ENCODE measurements at places on chromosomes 6 and 20.

GRCh38 chr6:11231564-11232192 lies 790 bp downstream of the NEDD9 start:
- DNase-seq: no peak

DNA sequence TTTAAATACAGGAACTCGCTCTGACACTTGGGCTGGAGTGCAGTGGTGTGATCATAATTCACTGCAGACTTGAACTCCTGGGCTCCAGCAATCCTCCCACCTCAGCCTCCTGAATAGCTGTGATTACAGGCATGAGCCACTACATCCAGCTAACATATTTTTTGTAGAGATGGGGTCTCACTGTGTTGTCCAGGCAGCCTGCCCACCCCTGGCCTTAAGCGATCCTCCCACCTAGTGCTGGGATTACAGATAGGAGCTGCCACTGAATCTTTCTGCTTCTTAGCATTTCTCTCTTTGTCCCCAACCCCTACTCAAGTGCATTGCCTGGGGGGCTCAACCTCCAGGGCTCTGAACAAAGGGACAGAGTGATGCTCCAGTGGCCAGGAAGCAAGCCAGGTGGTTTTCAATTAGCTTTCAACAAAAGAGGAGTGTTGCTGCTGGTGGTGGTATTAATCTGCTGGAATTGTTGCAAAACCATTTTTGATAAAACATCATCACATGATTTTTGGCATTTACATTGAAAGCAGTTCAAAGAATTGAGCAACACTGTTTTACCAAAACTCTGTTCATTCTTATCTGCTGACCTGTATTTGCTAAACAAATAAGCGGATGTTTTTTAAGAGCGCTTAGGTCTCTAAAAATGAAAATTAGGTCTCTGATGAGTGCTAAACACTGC lies 40.4 kb upstream of the BPIFA2 start:
- no peak for DNase-seq

- no peak for DNase-seq
These were observed 33.9 kb downstream of the EDN1 start for GRCh38 chr6:12324099-12324498.

GRCh38 chr20:15359056-15359455 lies 1021.6 kb upstream of the FLRT3 start:
- DNase-seq: no peak

- DNase-seq: no peak
These were observed 64.8 kb downstream of the UTRN start for GRCh38 chr6:144349690-144350527.

DNA sequence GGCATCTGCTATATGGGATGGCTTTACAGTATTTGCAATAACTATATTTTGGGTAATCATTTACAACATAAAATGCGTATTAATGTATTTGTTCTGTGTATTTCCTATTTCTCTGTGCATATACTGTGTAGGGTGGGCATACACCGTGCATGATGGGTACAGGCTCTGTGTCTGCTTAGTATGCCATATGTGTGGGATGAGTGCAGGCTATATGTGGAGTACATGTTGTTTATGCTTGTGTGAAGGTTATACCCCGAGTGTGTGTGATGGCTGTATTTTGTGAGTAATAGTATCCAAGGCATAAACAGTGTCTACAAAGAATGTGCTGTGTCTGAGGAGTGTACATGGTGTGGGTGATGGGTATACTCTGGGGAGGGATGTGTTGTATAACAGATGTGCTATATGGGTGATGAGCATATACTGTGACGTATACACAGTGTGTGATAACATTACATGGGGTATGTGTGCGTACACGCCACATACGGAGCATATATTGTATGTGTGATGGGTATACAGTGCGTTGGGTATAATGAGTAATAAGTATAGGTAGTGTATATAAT lies 52.7 kb downstream of the CPXM1 start:
- no peak for DNase-seq

DNA sequence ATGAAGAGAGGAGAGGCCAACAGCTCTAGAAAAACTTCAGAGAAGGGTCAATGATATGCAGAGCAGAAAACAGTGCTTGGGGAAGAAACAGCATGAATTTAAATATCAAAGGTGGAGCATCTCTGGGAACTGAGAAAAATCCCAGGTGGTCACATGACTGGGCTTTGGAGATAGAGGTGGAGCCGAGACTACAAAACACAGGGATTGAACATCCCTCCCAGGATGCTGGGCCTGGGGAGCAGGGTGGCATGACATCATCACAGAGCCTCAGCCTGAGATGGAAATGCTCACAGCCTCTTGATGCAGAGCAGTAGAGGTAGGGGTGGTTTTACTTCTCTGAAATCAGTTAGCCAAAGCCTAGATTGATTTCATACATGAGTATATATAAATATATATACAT lies 529.5 kb downstream of the PRKN start:
- DNase-seq: no peak

DNA sequence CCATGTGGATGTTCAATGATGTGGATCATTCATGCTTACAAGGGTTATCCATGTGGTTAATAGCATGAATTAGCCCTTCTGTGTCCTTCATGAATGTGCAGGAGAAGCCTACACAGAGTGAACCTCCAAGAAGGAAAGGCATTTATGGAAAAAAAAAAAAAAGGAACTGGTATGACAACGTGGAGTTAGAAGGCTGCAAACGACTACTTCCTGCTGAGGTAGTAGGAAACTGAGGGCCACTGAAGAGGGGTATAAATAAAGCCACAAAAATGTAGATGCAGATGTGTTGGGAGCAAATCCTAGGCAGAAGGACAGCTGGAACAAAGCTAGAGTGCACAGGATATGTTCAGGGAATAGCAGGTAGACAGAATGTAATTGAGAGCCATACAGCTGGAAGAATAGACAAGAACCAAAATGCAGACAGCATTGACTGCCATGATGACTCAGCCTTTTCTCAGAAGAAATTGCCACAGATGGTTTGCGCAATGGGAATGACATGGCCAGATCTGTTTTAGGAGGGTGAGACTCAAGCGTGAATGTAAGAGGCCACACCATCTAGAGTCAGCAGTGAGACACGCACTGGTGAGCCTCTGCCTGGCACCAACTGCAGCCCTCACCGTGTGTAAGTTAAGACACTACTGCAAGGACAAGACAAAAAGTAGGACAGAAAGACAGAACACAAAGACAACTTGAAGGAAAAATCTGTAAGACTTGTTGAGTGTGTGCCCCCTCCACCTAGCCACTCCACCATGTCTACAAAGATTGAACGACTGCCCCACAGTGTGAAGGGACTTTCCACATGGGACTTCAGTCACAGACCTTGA lies 79.8 kb downstream of the KIF13A start:
- DNase-seq: peak; percentile 41

- no peak for DNase-seq
These were observed 2.9 kb downstream of the STAU1 start for GRCh38 chr20:49185071-49185761.

DNA sequence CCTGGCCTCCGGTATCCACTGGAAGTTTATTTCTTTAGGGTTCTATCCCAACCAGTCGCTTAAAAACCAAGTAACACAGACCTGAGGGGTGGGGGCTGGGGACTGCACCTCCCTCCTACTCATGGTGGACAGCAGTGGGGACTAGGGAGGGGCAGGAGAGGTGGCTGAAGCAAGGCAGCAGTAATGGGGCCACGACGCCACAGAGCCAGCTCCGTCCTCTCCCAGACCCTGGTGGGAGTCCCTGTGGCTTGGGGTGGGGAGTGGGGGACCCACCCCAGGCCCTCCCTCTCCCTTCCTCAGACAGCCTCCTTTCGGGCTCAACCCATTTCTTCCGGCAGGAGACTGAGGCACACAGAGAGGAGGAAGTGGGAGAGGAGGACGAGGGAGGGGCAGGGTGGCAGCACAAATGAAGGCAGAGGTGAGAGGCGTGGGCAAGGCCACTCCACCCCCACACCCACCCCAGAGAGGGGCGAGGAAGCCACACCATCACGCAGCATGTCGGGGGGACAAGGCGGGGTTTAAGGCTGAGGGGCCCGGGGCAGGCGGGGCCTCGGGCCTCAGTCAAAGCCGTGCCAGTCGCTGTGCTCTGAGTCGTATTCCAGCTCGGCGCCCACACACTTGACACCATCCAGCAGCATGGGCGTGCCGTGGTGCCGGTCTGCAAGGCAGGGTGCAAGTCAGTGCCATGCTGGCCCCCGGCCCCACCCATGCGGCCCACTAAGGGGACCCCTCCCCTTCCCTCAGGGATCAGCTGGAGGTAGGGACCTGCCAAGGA lies 13.9 kb downstream of the ADISSP start:
- DNase-seq: no peak

DNA sequence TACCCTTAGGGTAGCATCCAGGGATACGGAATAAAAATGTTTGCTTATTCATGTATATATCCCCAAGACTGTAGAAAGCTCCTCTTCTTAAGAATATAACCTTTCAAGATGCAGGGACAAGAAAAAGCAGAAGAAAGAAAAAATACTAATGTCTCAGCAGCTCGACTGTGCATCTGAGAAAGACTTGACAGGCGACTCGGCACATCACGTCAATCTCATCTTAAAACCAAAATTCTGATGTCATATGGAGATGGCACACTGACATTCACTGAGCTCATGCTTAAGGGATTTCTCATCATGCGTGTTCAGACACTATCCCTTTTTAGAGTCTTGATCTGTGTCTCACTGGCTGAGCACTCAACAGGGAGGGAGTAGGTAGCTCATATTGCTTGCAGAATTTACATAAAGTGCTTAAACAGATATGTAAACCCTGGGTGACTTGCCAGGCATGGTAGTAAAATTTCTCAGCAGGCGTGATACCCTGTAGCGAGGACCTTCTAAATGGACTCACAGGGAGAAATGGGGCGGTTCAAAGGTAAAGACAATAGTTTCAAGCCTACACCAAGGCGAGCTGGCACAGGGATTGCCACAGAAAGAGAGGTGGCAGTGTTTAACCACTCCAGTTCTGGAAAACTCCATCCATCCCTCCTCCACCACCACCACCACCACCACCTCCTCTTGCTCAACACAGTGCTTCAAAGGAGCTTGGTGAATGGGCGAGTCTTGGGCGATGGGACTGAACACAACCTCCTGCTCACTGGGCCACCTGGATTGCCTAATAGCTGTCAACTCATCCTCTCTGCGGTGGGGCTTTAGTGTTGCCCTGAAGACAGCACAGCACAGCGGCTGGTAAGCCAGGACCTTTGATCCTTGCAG lies 330.5 kb downstream of the TFAP2A start:
- no peak for DNase-seq

DNA sequence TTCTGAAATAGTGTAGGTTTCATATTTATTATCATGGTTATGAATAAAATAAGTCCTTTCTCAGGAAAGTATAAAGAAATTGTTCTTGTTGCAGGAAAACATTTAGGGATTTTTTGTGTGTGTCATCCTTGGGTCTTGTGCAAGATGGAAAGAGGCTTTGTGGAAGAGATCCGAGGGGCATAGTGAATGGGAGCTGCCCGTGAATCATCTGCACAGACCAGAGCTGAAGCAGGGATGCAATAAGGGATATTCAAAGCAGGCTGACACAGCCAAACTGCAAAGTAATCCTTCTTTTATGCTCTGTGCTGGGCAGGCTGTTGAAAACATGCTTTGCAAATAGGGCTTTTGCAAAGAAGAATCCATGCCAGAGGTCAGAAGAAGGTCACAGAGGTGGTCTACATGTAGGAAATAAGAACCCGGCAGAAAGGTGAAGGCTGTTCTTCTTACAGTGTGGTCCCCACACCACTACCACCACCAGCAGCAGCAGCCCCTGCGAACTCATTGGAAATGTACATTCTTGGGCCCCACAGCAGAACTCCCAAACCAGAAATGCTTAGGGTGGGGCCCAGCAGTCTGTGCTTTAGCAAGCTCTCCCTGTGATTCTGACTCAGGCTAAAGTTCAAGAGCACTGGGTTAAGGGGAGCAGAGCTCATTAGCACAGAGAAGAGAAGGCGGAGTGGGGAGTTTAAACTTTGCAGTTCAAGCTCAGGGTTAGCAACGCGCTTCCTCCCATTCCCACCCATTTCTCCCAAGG lies 237.6 kb downstream of the QKI start:
- no peak for DNase-seq

DNA sequence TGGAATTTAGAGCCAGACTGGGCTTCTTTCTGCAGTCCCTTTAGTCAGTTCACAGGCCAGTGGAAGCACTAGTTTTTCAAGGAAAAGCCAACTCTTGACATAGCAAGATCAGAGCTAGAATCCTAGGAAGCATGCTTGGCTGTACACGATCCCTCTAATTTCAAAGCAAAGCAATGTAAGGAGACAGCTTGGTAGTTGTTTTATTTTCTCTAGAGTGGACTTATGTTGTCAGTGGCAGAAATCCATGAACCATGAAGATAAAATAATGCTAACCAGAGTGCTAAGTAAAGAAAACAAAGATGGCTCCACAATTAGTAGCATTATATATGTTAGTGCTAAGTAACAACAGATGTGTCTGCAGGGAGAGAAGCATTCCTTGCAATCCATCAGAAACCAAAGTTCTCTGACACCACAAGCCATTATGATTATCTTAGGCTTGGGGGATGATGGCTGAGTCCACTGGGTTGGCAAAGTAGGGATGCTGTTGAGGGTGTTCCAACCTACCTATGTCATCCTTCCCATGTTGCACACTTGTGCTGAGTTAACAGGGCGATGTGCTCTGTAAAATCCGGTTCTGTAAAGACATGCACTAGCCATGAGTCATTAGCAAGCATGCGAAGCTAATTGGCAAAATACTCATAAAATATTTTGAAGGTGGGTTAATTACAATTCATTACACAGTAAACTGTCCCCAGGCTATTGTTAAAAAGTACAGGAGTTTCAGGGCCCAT lies 115.2 kb downstream of the BMP2 start:
- DNase-seq: no peak

DNA sequence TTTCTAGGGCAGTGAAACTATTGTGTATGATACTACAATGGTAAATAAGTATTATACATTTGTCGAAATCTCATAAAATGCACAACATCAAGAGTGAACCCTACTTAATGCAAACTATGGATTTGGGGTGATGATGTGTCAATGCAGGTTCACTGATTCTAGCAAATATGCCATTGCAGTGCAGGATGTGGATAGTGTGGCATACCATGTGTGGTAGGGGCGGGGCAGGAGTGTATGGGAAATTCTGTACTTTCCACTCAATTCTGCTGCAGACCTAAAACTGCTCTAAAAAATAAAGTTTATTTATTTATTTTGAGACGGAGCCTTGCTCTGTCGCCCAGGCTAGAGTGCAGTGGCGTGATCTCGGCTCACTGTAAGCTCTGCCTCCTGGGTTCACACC lies 44.3 kb downstream of the ABHD12 start:
- DNase-seq: no peak

GRCh38 chr6:149761438-149761837 lies 11.9 kb downstream of the PCMT1 start:
- no peak for DNase-seq

DNA sequence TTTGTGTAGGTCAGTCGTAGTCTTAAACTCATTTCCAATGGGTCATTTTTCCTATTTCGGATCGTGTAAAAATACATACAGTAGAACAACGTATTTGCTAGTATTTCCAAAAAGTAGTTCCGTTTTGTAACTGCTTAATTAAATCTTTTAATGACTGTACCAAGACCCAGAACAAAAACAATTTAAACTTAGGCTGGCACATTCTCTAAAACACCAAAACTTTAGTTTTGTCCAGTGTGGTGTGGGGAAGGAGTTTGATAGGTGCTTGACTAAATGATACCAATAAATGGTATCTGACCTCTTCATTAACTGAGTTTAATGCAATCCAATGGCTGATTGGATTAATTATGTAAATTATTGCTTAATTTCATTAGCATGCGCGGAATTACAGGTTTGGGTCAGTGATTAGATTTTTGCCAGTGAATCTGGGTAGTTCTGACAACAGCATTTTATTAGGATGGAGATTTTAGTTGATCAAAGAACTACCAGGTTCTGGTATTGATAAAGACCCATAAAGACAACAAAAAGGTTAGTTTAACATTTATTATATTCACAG lies 20.8 kb downstream of the OR2B2 start:
- no peak for DNase-seq
